ENCODE measurements at places on chromosomes 2 and 18.

DNA sequence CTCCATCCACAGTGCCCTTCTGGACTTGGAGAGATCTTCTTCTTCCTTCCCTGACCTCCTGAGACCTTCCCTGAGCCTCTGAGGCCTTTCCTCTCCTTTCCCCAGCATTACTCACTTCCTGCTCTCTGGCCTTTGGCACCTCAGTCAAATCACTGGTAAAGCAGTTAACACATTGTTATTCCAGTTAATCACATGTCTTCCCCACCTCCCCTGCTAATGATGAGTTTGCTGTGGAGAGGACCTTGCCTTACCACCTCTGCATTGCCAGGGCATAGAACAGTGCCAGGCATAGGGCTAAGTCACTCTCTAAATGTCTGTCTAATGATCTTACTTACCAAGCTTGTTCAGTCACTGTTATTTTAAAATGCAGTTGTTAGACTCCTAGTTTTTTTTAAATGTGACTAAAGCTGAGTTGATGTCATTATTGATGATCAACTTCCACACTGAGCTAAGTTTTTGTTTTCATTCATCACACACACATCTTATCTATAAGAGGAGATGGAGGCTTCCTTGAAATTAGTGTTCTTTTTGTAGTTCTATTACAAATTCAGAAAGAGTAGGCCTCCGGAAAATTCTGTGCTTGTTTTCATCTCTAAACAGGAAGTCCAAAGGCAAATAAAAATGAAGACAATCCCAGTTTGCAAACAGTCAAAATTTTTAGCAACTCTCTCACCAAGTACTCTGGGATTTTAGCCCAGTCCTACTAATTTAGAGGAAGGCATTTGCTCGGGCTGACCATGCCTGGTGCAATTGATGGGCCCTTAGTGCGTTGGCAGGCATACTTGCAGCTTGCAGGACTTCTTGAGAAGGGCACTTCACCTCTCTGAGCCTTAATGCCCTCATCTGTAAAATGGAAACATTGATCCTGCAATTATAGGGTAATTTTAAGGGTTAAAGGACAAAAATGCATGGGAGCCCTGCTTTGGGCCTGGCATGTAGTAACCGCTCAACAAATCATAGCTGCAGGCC is 113.7 kb upstream of the SPRED2 start:
- no peak for DNase-seq

DNA sequence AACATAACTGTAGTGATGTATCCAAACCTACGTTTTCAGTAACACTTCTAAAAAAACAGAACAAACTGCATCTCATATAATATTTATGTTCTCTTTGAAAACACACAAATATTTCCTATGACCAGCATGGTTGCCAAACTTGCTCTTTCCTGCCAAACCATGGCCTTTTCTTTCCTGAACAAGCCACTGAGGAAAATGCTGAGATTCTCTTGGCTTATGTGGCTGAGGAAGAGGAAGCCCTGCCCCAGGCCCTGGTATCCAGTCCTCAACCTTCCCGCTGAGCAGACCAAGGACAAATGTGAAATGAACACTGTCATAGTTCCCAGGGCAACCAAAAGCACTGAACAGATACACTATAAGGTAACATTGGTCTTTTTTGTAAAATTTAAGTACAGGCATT is 35.9 kb upstream of the NARS1 start:
- no peak for DNase-seq

DNA sequence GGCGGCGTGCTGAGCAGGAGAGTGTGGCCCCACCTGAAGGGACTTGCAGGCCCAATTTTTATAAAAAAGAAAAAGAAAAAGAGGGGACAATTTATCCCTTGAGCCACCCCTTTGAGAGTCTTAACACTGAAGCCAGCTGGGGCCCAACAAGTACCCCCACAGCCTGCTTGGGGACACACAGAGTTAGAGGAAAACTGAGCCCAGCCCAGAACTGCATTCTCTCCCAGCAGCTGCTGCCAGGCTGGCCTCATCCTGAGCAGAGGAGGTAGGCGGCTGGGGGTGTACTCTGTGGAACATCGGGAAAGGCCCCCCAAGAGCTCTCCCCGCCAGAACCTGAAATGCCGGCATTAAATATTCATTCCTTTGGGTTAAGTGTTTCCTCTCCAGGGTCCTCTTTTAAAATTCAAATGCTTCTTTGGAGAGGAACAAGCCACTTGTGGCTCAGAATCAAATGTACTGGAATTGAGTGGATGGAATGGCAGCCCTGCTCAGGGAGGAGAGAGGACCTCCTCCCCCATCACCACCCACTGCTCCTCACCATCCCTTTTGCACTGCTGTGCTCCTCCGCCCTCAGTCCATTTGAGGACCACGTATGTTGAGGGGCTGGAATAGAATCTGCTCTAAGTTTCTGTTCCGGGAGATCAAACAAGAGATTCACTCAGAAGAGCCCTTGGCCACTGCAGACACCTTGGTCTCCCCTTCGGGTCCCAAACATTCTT is 45.6 kb downstream of the C1QL2 start:
- no peak for DNase-seq

- no peak for DNase-seq
Observed at GRCh38 chr2:201128933-201129505, 13.1 kb downstream of the CFLAR start.

GRCh38 chr2:174053355-174054151 is 88.4 kb upstream of the SP3 start:
- DNase-seq = no peak

- DNase-seq = no peak
Observed at GRCh38 chr2:219418155-219419011, at the start of gene DES. DES (plus strand) TSS chr2:219418377; CDS start chr2:219418463, 86 bp downstream.

DNA sequence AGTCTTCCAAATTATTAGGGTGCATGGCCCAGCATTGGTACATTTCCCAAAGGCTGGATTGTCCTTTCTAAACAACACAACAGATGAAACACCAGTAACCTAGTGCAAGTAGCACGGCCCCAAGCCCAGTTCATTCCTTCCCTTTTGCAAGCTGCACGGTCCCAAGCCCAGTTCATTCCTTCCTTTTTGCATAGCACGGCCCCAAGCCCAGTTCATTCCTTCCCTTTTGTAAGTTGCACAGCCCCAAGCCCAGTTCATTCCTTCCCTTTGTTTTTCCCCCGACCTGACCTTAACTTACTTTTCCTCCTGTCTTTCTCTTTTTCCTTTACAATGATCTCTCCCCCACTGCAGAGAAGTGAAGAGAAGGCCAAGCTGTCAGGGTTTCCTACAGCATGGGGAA is 60.9 kb downstream of the C18orf63 start:
- DNase-seq = no peak

GRCh38 chr2:128654408-128654807 is 335.7 kb upstream of the HS6ST1 start:
- DNase-seq = no peak

DNA sequence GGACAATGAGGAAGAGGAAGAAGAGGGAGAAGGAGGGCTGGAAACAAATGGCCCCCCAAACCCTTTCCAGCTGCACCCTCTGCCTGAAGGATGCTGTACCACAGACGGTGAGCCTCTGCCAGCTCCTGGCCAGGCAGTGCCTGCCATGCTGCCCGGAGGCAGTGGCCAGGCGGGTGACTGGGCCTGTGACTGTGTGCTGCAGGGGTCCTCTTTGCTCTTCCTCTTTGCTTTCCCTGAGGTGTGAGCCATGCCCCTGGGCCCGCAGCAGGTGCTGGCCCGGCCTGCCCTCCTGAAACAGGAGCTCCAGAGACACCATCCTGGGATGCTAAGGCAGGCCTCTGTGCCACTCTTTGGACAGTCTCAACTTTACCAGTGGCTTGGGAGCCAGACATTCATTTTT is 28.6 kb downstream of the GREB1 start:
- DNase-seq = no peak

DNA sequence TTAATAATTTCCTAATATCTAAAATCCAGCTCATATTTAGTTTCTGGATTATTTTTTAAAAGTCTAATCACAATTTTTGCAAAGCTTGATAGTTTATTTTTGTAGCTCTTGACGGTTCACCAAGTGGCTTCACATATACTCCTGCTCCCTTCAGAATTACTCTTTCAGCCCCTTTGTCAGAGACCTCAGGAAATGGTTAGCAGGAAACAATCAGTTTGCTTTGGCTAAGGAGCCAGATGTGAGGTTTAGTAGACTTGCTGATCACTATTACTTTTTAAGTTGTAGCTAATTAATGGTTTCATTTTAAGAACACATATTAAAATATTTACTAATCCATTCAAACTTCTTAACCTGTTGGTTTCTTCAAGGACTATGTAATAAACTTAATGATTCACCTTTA is 2.3 kb downstream of the RBBP8 start:
- no peak for DNase-seq

GRCh38 chr18:49238433-49239042 is 221.9 kb downstream of the DYM start:
- DNase-seq = peak; percentile 45

GRCh38 chr2:238006510-238006909 is 39.7 kb downstream of the UBE2F start:
- DNase-seq = no peak
